ENCODE measurements at places on chromosomes 2 and 18. TPM values are rescaled to one million over a fixed set of nuclear protein-coding genes. Genes with fewer than 3 reads are reported as not detected.
A peak's percentile ranks its signal among the peaks of the same experiment; 100 is the strongest.

DNA sequence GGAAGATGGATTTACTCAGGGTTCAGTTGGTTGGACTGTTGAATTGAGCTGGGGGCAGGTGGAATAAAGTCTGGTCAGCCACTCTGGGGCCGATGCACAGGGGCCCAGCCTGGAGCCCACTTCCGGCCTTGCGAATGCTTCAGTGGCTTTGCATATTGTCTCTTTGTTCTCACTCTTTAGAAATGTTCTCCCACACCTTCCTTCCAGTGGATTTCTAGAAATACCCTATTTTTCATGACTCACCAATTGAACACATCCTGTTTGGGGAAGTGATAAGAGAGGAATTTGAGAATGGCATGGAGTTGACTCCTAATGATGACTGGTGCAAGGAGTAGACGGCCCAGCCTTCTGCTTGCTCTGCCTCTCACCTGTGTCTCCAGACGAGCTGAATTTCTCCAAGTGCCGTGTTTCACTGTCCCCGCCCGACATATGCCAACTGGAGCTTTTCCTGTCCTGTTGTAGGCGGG lies 28.1 kb downstream of the ASAP2 start:
- peak; percentile 98 for DNase-seq

Gene EFEMP1
- total RNA-seq = 3.7 TPM

Gene FBXO48
- total RNA-seq = 0.98 TPM

DNA sequence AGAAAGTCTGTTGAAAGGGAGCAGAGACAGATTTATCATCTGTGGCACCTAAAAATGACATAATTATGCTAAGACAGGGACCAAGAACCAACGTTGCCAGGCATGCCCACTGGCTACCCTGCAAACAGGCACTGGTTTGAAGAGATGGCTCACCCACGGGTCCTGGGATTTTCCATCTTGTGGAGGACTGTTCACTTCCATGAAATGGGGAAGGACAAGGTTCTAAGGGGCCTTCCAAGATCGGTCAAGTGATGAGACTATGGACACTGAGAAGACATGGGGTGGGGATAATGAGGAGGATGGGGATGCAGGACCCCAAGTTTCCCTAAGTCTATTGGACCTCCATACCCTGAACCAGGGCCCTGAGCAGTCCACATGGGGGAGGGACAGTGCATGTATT lies 18.9 kb downstream of the LGALSL start:
- no peak for DNase-seq

DNA sequence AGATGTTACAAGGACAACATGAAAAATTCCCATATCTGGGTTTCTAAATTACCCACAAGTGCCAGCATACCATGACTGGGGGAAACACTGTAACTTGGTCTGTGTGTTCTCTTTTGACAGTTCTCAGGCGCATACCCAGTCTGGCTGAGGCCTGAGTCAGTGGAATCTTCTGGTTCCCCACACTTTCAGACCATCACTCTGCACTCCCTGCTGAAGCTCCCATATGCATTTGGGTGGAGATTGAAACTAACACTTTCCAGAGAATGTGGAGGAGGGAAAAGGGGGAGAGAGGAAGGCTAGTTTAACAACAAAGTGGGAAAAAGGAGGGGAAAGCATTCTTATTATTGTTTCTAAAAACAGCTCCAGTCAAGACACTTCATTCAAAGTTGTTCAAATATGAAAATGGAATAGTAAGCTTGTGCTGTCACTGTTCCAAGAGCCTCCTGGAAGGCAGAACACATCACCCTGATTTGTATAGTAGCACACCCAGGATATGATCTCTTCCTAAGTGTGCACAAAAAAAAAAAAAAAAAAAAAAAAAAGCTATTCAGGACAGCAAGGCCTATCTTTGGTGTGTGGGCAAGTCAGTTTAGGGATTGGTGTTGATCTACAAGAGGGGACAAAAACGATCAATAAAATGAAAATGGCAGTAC lies 48.1 kb upstream of the CTIF start:
- no peak for DNase-seq

Gene RAB6C
- not detected for total RNA-seq

- DNase-seq = no peak
These were observed 66.1 kb upstream of the SP3 start for GRCh38 chr2:174031226-174031625.

- DNase-seq = no peak
These were observed 147.0 kb downstream of the NEDD4L start for GRCh38 chr18:58190842-58191530.

Gene CHN1
- 131 TPM for total RNA-seq

Gene LINC00305
- total RNA-seq = not detected

DNA sequence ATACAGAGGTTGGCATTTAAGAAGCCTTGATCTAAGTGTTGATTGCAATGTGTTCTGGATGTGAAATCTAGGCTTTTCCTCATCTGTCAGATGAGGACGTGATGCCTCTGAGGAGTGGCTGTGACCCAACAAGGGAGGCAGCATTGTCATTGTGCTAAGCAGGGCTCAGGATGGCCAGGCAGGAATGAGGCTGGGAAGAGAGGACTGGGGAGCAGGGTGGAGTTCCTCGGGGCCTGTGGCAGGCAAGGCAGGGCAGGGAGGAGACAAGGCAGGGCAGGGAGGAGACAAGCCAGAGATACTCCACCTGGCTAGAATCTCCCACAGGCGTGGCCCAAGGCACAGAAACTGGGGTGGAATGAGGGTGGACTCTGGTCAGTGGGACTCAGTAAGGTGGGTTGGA lies 116.6 kb downstream of the RPIA start:
- no peak for DNase-seq

GRCh38 chr2:159232456-159233170 lies 53.9 kb downstream of the WDSUB1 start:
- DNase-seq = no peak

Gene TM4SF20
- total RNA-seq = not detected

Gene NDUFV2
- total RNA-seq = 155 TPM

GRCh38 chr18:3451989-3452749 lies 2.2 kb downstream of the TGIF1 start:
- DNase-seq = peak; percentile 45

Gene SMAD2
- total RNA-seq = 65.6 TPM

DNA sequence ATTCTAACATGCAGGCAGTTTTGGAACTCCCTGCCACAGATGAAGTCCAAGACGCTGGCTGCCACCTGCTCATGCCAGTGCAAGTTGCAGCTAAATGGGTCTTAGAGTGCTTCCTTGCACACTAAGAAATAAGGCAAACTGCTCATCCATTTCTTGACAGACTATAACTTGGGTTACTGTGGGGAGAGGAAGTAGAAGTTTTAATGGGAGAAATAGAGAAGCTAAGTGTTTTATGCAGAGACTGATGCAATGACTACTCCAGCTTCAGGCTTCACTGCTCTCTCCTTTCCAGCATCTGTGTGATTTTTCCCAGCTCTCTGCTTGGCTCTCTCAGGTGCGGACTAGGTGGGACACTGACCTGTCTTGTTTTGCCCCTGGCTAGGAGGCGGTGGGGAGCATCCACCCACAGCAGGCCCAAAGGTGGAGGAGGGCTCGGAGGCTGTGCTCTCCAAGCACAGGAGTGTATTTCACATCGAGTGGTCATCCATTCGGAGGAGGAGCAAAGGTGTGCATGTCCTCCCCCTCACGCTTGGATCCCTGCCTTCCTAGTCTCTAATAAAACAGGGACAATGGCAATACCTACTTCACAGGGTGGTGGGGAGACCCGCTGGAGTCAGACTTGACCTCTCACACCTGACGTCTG lies 48.2 kb downstream of the SLC14A2 start:
- no peak for DNase-seq

DNA sequence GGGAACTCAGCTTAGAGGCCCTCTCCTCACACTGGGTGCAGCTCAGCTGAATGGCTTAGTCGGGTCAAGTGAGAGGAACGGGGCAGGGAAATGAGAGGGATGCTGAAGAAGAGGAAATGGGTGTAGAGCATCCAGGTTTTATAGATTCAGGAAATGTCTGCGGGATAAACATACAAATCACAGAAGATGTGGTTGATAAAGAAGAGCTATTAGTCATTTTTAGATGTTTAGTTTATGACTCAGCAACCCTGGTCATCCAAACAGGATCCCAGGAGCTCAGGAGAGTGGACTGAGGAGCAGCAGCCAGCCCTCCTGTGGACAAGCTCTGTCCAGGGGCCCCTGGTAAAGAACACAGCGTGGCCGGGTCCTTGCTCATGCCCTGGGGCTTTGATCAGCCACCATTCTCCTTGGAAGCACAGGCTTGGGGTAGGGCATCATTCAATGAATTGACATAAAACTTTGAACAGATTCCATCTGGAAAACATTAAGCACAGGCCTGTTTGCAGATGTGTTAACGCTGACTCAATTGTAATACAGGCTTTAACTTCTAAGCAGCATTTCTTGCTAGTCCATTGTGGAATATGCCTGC lies 83.0 kb downstream of the NPAS2 start:
- peak; percentile 100 for DNase-seq

Gene RPL37A
- total RNA-seq = 2,058 TPM

GRCh38 chr18:49618742-49619681 lies 57.2 kb downstream of the LIPG start:
- DNase-seq = no peak

DNA sequence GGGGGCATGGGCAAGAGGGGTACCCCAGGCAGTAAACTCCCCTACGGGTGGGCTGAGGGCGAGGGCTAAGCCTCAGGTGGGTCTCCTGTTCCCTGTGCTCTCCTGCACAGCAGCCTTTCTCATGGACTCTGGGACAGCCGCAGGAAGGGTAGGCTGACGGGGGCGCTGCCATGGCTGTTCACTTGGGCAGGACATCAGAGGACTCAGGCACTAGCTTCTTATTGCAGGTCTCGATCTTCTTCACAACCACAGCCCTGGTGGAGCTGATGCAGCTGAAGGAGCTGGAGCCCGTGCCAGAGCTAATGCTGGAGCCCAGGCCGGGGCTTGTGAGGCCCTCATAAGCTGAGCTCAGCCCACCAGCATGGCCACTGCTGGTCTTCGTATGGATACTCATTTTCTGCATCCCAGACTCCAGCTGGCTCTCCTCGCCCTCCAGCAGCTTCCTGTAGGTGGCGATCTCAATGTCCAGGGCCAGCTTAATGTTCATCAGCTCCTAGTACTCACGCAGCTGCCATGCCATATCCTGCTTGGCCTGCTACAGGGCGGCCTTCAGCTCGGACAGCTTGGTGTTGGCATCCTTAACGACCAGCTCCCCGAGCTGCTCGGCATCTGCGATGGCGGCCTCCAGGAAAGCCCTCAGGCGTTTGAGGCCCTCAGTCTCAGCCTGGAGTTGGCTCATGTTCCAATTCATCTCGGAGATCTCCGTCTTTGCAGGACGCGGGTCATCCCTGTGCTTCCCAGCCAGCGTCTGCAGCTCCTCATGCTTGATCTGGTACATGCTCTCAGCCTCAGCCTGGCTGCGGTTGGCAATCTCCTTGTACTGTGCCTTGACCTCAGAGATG lies 359.8 kb upstream of the SETBP1 start:
- DNase-seq = no peak

Gene CABYR
- 9.7 TPM for total RNA-seq
